ENCODE measurements at places on chromosomes 11 and 22.

GRCh38 chr11:4059424-4059823 lies 35.2 kb upstream of the RRM1 start:
- no peak for DNase-seq

DNA sequence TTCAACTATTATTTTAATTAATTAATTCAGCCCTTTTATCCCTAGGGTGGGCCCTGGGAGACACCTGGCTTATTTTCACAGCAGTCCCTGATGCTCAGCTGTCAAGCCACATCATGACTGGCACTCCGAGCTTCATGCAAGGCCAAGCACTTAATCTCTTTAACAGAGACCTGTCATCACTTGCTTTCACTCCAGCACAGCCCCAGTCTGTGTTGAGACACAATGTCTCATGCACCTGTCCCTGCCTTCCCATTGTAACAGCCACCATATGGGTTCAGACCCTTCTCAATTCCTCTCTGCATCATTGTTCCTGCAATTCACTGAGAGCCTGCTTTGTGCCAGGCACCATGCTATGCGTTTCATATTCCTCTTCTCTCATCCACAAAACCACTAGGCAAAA lies 222.2 kb upstream of the TENM4 start:
- DNase-seq, result no peak

DNA sequence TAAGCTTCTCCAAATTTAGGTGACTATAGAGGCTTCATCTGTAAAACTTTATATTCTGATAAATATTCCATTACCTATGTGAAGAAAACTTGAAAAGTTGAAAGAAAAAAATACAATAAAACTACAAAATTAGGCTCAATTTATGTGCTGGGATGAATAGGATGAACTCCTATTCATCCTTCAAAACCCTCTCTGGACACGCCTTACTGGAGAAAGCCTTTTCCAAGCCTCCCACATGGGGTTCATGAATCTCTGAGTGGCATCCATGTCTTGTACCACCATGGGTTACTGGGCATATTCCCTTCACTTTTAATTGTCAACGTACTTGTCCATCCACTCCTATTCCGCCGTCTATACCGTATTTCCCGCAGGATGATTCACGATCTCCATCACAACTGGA lies 55.7 kb downstream of the MN1 start:
- DNase-seq, result no peak

- no peak for DNase-seq
Measured at GRCh38 chr11:18427240-18427639, 15.1 kb downstream of the LDHC start.

- no peak for DNase-seq
Measured at GRCh38 chr22:50581031-50581949, 1.4 kb downstream of the CHKB start.

- no peak for DNase-seq
Measured at GRCh38 chr11:16793511-16793910, 55.1 kb downstream of the C11orf58 start.
